ENCODE measurements at places on chromosomes 11 and 22. TPM values are rescaled to one million over a fixed set of nuclear protein-coding genes. Genes with fewer than 3 reads are reported as not detected.

DNA sequence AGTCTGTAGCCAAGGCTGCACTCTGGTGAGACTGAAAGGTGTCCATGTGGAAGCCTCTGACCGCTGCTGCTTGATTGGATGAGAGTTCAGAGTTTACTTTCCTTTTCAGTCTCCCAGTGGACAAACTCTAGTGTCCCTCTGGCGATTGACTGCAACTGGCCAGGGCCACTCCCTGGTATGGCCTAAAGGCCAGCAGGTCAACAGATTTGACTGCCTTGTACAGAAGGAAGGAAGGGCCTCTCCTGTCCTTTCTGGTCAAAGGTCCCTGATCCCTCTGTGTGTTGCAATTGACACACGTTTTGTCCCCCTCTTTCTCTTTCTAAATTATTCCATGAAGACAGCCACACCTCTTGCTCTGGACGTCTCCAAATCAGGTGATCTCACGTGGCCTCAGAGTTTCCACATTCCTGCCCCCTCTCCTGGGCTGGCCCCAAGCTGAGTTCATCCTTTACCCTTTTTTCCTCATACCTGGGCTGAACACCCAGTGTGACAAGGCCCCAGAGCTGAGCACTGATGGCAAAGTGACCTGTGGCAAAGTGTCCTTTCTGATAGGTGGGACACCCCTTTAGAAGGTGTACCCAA, 18.7 kb upstream of the FBLN1 start:
- no peaks in the 10 kb centered on the region for H3K36me3 ChIP-seq
- H3K4me3 ChIP-seq = no peak overlapping the region
- no peaks in the 10 kb centered on the region for H3K4me1 ChIP-seq

Gene CCDC134
- total RNA-seq = 13.2 TPM

DNA sequence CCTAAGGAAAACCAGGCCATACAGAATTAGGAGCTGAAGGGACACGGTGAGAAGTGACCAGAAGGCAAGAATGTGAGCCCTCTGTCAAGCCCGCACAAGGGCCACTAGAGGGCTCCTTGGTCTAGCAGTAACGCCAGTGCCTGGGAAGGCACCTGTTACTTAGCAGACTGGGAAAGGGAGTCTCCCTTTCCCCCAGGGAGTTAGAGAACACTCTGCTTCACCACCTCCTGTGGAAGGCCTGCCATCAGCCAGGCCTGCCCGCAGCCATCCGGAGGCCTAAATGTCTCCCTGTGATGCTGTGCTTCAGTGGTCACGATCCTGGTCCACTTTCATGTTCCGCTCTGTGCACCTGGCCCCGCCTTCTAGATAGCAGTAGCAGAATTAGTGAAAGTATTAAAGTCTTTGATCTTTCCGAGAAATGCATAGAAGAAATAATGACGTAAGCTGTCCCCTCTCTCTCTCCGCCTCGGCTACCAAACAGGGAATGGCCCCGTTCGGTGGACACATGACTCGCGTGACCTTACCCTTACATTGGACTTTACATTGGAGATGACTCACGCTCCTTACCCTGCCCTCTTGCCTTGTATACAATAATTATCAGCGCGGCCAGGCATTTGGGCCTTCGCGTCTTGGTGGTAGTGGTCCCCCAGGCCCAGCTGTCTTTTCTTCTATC, 10.7 kb upstream of the GSTP1 start:
- no peak overlapping the region for H3K4me3 ChIP-seq
- no peaks in the 10 kb centered on the region for H3K36me3 ChIP-seq
- DNase-seq = no peak
- no peak overlapping the region for H3K27ac ChIP-seq
- H3K27me3 ChIP-seq = no peaks in the 10 kb centered on the region

- no peaks in the 10 kb centered on the region for H3K27me3 ChIP-seq
- DNase-seq = no peak
- no peak overlapping the region for H3K27ac ChIP-seq
Observed at GRCh38 chr11:57230316-57230715, 6.7 kb downstream of the APLNR start.

GRCh38 chr11:46253258-46254132, 24.0 kb upstream of the CREB3L1 start:
- DNase-seq = no peak
- no peaks in the 10 kb centered on the region for H3K27me3 ChIP-seq
- H3K36me3 ChIP-seq = no peaks in the 10 kb centered on the region
- no peak overlapping the region for H3K4me3 ChIP-seq
- H3K27ac ChIP-seq = no peak overlapping the region

DNA sequence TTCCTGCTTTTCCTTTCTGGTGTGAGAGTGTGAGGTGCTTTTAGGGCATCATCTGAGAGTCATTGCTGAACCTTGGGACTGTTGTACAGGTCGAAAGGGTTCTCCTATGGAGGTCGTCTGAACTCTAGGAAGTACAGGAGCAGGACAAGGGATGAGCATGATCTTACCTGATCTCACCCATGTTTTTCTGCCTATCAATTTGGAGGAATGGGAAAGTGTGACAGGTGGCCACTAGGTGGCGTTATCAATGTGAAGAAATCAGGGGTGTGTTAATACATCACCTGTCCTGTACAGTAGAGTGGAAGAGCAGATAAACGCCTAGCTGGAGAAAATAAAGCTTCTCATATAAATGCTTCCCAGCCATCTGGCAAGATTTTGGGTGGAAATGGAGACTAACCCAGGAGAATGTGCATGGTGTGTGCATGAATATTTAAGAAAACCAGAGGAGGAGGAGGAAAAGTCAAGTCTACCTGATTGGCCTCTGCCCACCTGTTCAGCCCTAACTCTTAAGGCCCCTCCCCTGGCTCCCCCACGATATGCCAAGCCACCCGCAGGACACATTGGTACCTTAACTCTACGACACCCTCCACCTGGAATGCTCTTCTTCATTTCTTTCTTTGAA, 72.0 kb upstream of the NARS2 start:
- H3K27me3 ChIP-seq = no peaks in the 10 kb centered on the region
- H3K4me1 ChIP-seq = no peaks in the 10 kb centered on the region
- no peak overlapping the region for H3K4me3 ChIP-seq
- no peaks in the 10 kb centered on the region for H3K36me3 ChIP-seq

GRCh38 chr22:45268167-45268957, 16.4 kb upstream of the UPK3A start:
- peak; percentile 57 for DNase-seq
- H3K4me3 ChIP-seq = peak overlapping the region; percentile 66
- H3K27me3 ChIP-seq = no peaks in the 10 kb centered on the region
- no peaks in the 10 kb centered on the region for H3K36me3 ChIP-seq
- H3K27ac ChIP-seq = no peak overlapping the region

GRCh38 chr22:35549328-35549727, 8.7 kb downstream of the RASD2 start:
- H3K27me3 ChIP-seq = no peaks in the 10 kb centered on the region
- H3K4me3 ChIP-seq = no peak overlapping the region
- no peak for DNase-seq

Gene BIRC3
- total RNA-seq = 1.4 TPM

GRCh38 chr11:96090711-96091110, 166.8 kb upstream of the MTMR2 start:
- H3K4me1 ChIP-seq = no peaks in the 10 kb centered on the region
- H3K27ac ChIP-seq = no peak overlapping the region
- H3K36me3 ChIP-seq = no peaks in the 10 kb centered on the region
- no peak overlapping the region for H3K4me3 ChIP-seq

Measured in liver (tissue), 10 donors.